ENCODE measurements at places on chromosomes 2 and 18. TPM values are rescaled to one million over a fixed set of nuclear protein-coding genes. Genes with fewer than 3 reads are reported as not detected.

Gene NPAS2
- 8.3 TPM for total RNA-seq

Gene TXNDC2
- total RNA-seq = not detected

Gene FAM228B
- 14.9 TPM for total RNA-seq

Gene BCL11A
- total RNA-seq = 11.6 TPM

Gene GPR55
- total RNA-seq = 1.6 TPM

Gene ABCA12
- 0.44 TPM for total RNA-seq

Gene SLC40A1
- 261 TPM for total RNA-seq

Gene CENPO
- 8.2 TPM for total RNA-seq

Gene TEKT4
- total RNA-seq = not detected

Gene BCS1L
- 21.6 TPM for total RNA-seq

Gene SLC4A5
- 1.5 TPM for total RNA-seq

Gene OTOF
- not detected for total RNA-seq

Gene TMEM185B
- total RNA-seq = 25.2 TPM

Gene CENPA
- 1.7 TPM for total RNA-seq

Gene IKZF2
- total RNA-seq = 13.9 TPM

Gene SRD5A2
- 0.52 TPM for total RNA-seq

Gene PECR
- 32.4 TPM for total RNA-seq

Gene ELP2
- 63.8 TPM for total RNA-seq

Gene DLGAP1
- 3.1 TPM for total RNA-seq

Gene RASGRP3
- 8.6 TPM for total RNA-seq

Gene GRB14
- 3.6 TPM for total RNA-seq

Gene C1GALT1C1L
- total RNA-seq = not detected

Gene TGFA
- 5.6 TPM for total RNA-seq

Gene LIMS2
- 4.0 TPM for total RNA-seq

Gene TLX2
- not detected for total RNA-seq

Gene RAB27B
- total RNA-seq = 13.1 TPM

Gene DNAJC5G
- not detected for total RNA-seq
